ENCODE measurements at places on chromosomes 16 and 17. TPM values are rescaled to one million over a fixed set of nuclear protein-coding genes. Genes with fewer than 3 reads are reported as not detected.

GRCh38 chr17:17376362-17376761 is 73.2 kb downstream of the NT5M start:
- peaks cover 15% of the 10 kb centered on the region for H3K27me3 ChIP-seq
- no peak overlapping the region for H3K27ac ChIP-seq
- H3K36me3 ChIP-seq, result no peaks in the 10 kb centered on the region
- DNase-seq, result no peak

DNA sequence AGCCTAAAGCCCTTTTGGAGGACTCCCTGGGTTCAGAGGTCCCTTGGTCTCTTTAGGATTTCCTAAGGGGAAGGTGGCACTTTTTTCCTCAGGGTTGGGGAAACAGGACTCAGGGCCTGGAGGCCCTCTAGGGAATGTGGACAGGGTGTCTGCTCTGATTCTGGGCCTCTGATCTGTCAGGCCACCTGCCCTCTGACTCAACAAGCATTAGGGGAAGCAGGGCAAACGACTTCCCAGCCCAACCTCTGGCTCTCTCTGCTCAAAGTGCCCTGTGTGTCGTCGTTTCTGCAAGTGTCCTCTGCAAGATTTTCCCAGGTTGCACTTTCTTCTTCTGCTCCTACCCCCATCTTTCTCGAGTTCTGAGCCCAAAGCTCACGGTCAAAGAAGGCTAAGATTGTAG is 6.6 kb upstream of the IGFBP4 start:
- no peak for DNase-seq
- H3K4me3 ChIP-seq, result no peak overlapping the region
- peaks cover 16% of the 10 kb centered on the region for H3K4me1 ChIP-seq
- no peaks in the 10 kb centered on the region for H3K36me3 ChIP-seq

GRCh38 chr16:13528691-13529090 is 391.3 kb upstream of the ERCC4 start:
- H3K4me1 ChIP-seq, result no peaks in the 10 kb centered on the region
- DNase-seq, result no peak
- no peaks in the 10 kb centered on the region for H3K36me3 ChIP-seq

- no peaks in the 10 kb centered on the region for H3K36me3 ChIP-seq
- H3K4me3 ChIP-seq, result no peak overlapping the region
- DNase-seq, result no peak
Observed at GRCh38 chr16:51440131-51440889, 289.2 kb upstream of the SALL1 start.

- DNase-seq, result no peak
- no peak overlapping the region for H3K27ac ChIP-seq
- no peaks in the 10 kb centered on the region for H3K27me3 ChIP-seq
- peaks cover 20% of the 10 kb centered on the region for H3K4me1 ChIP-seq
- H3K4me3 ChIP-seq, result no peak overlapping the region
- H3K36me3 ChIP-seq, result peaks cover 5% of the 10 kb centered on the region
Observed at GRCh38 chr17:14926526-14927122, 338.5 kb downstream of the PMP22 start.

DNA sequence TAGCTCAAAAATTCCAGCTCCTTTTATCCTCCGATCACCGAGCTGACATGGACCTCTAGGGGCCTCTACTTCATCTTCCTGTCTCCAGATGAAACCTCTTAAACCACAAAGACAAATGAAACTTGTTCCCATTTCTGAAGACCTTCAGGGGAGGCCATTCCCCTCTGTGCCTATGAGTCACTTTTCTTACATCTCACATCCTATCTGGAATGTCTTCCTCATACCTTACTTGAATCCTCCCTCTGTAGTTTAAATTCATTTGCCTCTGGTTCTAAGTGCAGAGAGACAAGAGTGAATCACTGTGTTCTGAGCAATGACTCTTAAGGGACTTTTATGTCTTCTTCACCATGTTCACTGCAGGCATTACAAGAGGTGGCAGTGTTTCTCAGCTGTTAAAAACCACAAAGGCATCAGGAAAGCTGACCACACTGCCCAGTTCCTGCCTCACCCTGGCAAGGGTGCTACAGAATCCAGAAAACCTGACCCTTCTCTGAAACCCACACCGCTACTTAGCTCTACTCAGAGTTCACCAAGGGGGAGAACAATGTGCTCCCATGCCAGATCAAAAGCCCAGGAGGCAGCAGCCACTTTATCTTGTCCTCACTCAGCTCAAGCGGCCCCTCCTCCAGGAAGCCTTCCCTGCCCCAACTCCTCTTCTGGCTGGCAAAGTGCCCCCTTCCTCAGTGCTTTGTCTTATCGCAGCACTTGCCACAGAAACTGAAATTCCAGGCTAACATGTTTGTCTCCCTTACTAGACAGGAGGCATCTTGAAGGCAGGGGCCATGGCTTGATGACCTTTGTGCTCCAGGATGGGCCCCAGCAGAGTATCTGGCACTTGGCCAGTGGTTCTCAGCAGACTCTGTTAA is 6.4 kb downstream of the CUEDC1 start:
- H3K4me3 ChIP-seq, result peak overlapping the region; percentile 3
- H3K27ac ChIP-seq, result peak overlapping the region; percentile 93
- no peaks in the 10 kb centered on the region for H3K36me3 ChIP-seq
- no peaks in the 10 kb centered on the region for H3K27me3 ChIP-seq
- H3K4me1 ChIP-seq, result peaks cover 85% of the 10 kb centered on the region

GRCh38 chr16:64196444-64196843 is 925.4 kb downstream of the CDH11 start:
- H3K27ac ChIP-seq, result no peak overlapping the region
- no peak overlapping the region for H3K4me3 ChIP-seq
- no peaks in the 10 kb centered on the region for H3K27me3 ChIP-seq

DNA sequence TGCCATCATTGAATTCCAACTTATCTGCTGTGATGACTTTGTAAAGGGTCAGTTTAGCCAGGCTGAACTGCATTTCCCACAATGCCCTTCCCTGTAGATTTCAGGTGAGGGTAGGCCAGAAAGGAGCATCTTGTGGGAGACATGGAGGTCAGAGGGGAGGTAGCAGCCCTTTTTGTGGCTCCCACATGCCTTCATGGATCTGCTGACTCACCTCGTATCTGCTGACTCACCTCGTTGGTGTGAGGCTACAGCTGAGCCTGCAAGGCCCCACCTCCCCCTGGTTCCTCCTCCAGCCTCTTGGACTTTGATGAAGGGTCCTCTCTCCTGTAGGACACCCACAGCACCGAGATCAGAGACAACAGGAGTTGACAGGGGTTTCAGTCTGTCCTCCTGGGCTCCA is 102.5 kb downstream of the SALL1 start:
- H3K27me3 ChIP-seq, result peaks cover 6% of the 10 kb centered on the region
- no peak overlapping the region for H3K4me3 ChIP-seq
- no peak for DNase-seq
- H3K27ac ChIP-seq, result no peak overlapping the region

DNA sequence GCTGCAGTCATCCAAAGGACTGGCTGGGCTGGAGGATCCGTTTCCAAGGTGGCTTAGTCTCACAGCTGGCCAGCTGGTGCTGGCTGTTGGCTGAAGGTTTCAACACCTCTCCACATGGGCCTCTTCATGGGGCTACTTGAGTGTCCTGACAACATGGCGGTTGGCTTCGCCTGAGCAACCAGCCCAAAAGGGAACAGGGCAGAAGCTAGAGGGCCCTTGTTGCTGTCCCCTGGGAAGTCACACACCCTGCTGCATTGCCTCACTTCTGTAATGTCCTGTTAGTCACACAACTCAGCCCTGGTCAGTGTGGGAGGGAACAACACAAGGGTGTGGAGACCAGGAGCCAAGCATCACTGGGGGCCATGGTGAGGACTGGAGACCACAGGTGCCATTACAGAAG is 36.6 kb downstream of the C16orf78 start:
- H3K4me1 ChIP-seq, result peaks cover 5% of the 10 kb centered on the region
- DNase-seq, result no peak
- H3K27ac ChIP-seq, result no peak overlapping the region
- no peaks in the 10 kb centered on the region for H3K36me3 ChIP-seq
- no peak overlapping the region for H3K4me3 ChIP-seq

DNA sequence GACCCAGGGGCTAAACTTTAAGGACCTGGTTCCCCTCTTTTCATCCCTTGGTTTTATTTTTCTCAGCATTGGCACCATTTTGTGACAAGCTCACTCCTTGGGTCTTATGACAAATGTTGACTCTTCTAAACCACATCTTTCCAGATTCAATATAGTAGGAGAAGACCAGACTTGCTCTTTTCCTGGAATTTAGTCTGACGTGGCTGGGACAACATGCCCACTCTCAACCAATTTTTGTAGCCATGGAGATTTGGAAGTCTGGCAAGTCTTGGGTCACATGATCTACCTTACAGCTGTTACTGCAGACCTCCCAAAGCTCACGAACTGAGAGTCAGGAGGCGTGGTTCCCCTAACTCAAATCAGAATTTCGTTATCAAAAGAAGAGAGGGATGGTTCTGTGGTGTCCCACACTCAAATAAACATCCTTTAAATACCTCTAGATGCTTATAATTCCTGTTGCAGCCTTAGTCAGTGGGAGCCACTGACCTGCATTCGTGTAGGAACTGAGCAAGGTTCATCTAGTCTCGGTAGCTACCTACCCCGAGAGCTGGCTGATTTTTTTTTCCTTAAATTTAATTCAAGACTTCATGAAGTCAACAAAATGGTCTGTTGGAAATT is 683.5 kb downstream of the MAF start:
- H3K27me3 ChIP-seq, result no peaks in the 10 kb centered on the region
- H3K4me1 ChIP-seq, result no peaks in the 10 kb centered on the region
- no peak for DNase-seq
- H3K4me3 ChIP-seq, result no peak overlapping the region
- no peak overlapping the region for H3K27ac ChIP-seq
- peaks cover 1% of the 10 kb centered on the region for H3K36me3 ChIP-seq

DNA sequence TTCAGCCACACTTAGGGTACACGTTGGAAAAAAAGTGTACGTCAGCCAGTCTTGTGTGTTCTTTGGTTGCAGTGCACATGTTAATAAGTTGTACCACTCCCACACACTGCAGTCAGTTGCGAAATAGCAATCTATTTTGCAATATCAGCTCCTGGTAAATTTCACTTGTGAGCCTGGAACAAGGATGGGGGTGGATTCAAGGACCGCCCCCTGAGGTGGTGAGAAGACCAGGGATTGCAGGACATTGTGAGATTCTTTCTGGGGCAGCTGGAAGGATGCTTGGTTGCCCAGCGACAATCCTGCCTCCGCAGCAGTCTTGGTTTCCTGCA is 78.6 kb upstream of the ZFHX3 start:
- peaks cover 25% of the 10 kb centered on the region for H3K4me1 ChIP-seq
- no peak overlapping the region for H3K27ac ChIP-seq
- no peak for DNase-seq

The ALKBH5 gene
- 108 TPM for total RNA-seq

The LLGL2 gene
- total RNA-seq, result 1.5 TPM

The CRLF3 gene
- total RNA-seq, result 7.7 TPM

The ABCC6 gene
- 1.5 TPM for total RNA-seq

The PLXDC1 gene
- 11.1 TPM for total RNA-seq

The ALDH3A2 gene
- total RNA-seq, result 27.4 TPM

The ARHGAP44 gene
- total RNA-seq, result 6.6 TPM

The NPB gene
- total RNA-seq, result 1.3 TPM

The NDUFAF8 gene
- total RNA-seq, result 36.1 TPM

Measured in chondrocyte (in vitro differentiated cells).